ENCODE measurements at places on chromosomes 12 and 14. TPM values are rescaled to one million over a fixed set of nuclear protein-coding genes. Genes with fewer than 3 reads are reported as not detected.

Gene MRPL42
- 23.2 TPM for total RNA-seq

Gene PIP4K2C
- 67.7 TPM for total RNA-seq

Gene GUCY2C
- total RNA-seq: not detected

Gene EGLN3
- total RNA-seq: 6.9 TPM

Gene CDKL1
- 9.8 TPM for total RNA-seq

Gene CRACR2A
- 2.6 TPM for total RNA-seq

Gene EP400
- 41.4 TPM for total RNA-seq

Gene PLXNC1
- total RNA-seq: 20.8 TPM

Gene USP44
- total RNA-seq: 25.5 TPM

Gene GPRC5D
- total RNA-seq: not detected

Gene SMOC1
- total RNA-seq: 14.4 TPM

Gene PPFIA2
- 18.3 TPM for total RNA-seq

Gene TAS2R30
- 6.3 TPM for total RNA-seq

Gene RPGRIP1
- 0.78 TPM for total RNA-seq

Gene KCNA1
- total RNA-seq: 5.9 TPM

Gene LRTM2
- not detected for total RNA-seq

Gene RNF212B
- total RNA-seq: not detected

Gene DHRS2
- total RNA-seq: 0.90 TPM

Gene LTBR
- total RNA-seq: 168 TPM

Gene HOXC10
- 6.1 TPM for total RNA-seq
